Endodermal cell (in vitro differentiated cells): ENCODE measurements at places on chromosomes 7 and 10.

GRCh38 chr10:90293616-90294015, 564.2 kb downstream of the HTR7 start:
- no peak overlapping the region for H3K4me3 ChIP-seq
- no peak for DNase-seq
- H3K4me1 ChIP-seq, result no peaks in the 10 kb centered on the region
- no peaks in the 10 kb centered on the region for H3K27me3 ChIP-seq

DNA sequence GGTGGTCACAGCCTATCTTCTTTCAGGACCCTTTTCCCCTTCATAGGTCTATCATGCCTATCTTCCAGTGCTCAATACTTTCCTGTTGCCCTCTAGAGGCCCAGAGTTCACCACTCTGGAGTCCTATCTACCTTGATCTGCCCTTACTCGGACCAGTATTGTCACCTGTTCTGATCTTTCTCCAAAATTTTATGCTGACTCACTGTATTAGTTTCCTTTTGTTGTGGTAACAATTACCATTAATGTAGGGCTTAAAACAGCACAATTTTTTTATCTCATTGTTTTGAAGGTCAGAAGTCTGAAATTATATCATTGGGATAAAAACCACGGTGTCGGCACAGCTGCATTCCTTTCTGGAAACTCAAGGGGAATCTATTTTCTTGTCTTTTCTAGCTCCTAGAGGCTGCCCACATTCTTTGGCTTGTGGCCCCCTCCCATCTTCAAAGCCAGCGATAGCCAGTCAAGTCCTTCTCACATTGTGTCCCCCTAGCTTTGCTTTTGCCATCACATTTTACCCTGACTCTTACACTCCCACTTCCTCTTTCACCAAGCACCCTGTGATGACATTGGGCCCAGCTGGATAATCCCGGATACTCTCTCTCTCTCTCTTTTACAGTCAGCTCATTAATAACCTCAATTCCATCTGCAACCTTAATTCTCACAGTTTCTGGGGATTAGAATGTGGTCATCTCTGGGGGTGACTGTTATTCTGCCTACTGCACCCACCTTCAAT, 54.6 kb downstream of the TFAM start:
- no peaks in the 10 kb centered on the region for H3K4me1 ChIP-seq
- DNase-seq, result no peak
- no peak overlapping the region for H3K27ac ChIP-seq
- H3K36me3 ChIP-seq, result no peaks in the 10 kb centered on the region

DNA sequence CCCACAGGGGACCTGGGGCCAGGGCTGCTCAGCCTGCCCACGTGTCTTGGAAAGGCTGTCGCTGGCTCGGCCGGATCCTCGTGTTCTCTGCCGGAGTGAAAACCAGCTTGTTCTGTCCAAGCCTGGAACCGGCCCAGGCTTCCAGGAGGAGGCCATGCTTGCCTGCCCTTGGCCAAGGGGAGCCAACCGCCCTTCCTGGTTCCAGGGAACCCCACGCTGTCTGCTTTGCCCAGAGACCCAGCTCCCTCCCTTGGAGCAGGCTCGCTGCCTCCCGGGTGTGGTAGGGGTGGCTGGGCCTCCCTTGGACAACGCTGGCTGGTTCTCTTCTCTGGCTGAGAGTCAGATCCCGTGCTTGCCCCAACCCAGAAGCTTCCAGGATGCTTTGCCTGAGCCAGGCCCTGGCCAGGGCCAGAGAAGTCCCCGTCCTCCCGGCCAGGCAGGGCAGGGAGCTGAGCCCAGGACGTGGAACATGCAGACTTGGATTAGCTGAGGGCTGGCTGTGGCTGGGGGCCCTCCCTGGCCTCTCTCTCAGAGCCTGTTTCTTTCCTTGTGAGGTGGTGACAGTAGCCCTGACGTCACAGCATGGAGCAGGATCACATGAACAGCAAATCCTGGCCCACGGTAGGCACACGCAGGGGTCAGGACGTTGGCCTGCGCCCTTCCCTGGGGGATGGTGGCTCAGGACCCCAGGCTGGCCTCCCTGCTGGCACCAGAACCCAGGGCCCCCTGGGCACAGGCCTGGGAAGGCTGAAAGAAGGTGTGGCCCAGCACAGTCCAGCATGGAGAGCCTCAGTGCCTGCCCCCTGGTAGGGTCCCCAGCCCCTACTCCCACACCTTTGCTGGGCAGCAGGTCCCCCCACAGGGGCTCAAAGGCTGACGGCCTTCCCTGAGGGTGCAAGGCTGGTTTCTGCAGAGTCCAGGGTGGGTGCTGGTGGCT, 67.5 kb downstream of the PWWP2B start:
- H3K36me3 ChIP-seq, result no peaks in the 10 kb centered on the region
- no peaks in the 10 kb centered on the region for H3K27me3 ChIP-seq
- H3K4me3 ChIP-seq, result no peak overlapping the region
- H3K27ac ChIP-seq, result no peak overlapping the region

GRCh38 chr10:76021398-76021797, 590.0 kb downstream of the LRMDA start:
- H3K27ac ChIP-seq, result no peak overlapping the region
- H3K27me3 ChIP-seq, result no peaks in the 10 kb centered on the region
- H3K36me3 ChIP-seq, result no peaks in the 10 kb centered on the region
- no peak overlapping the region for H3K4me3 ChIP-seq
- DNase-seq, result no peak

GRCh38 chr10:34145715-34146114, 669.4 kb downstream of the PARD3 start:
- H3K36me3 ChIP-seq, result no peaks in the 10 kb centered on the region
- H3K27ac ChIP-seq, result no peak overlapping the region
- H3K27me3 ChIP-seq, result no peaks in the 10 kb centered on the region
- no peaks in the 10 kb centered on the region for H3K4me1 ChIP-seq

DNA sequence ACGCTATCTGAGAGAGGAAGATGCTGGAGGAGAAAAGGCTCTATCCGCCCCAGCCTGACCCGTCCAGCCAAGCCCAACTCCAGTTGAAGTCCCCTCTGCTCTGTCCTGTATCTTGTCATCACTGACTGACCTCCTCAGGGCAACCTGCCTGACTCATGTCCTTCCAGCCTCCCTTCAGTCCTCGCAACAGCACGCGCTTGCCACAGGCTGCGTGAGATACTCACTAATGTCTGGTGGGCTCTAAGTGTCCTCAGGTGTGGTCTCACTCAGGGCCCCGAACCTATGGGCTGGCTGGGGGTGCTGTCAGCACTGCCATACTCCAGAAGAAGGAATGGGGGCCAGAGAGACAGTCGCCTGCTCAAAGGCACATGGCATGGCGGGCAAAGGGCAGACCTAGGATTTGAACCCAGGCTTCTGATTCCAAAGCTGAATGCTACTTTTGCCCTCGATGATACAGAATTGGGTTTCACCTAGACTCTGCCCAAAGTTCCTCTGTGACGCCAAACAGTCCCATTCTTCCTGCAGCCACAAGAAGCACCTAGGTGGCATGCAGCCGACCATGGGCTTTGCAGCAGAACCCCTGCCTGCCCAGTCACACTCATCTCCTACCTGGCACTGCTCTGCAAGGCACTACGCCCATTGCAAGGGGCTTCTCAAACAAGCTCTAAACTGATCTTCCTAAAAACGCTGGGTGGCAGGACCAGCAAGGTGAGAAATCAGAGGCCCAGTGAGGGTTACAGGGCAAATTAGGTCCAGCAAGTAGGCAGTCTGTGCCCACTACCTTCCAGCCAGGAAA, 8.5 kb downstream of the FAM53B start:
- no peak overlapping the region for H3K4me3 ChIP-seq
- no peaks in the 10 kb centered on the region for H3K36me3 ChIP-seq
- peaks cover 12% of the 10 kb centered on the region for H3K4me1 ChIP-seq
- H3K27ac ChIP-seq, result no peak overlapping the region
- peak; percentile 33 for DNase-seq

GRCh38 chr7:124029396-124030188, 3.3 kb downstream of the TMEM229A start:
- no peak overlapping the region for H3K4me3 ChIP-seq
- H3K4me1 ChIP-seq, result no peaks in the 10 kb centered on the region
- H3K27ac ChIP-seq, result no peak overlapping the region

DNA sequence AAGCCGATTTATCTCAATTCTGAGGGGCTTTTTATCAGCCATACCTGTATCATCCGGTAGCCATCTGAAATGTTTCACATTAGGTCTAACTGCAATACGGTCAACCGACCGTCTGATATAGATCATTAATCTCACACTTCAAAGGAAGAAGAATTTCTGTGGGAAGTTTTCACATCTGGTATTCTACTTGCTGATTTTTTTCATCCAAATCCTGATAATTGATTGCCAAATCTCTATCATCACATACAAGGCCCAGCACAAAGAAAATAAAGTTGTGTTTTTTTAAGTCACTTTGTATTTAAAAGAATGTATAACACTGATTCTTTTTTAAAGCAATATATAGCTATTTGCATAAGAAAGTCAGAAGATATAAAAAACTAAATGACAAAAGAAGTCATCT, 132.3 kb downstream of the DKK1 start:
- H3K4me3 ChIP-seq, result no peak overlapping the region
- peaks cover 5% of the 10 kb centered on the region for H3K4me1 ChIP-seq
- H3K27ac ChIP-seq, result no peak overlapping the region
- no peaks in the 10 kb centered on the region for H3K27me3 ChIP-seq
- H3K36me3 ChIP-seq, result no peaks in the 10 kb centered on the region

GRCh38 chr7:131633342-131633843, 77.0 kb upstream of the PODXL start:
- peaks cover 8% of the 10 kb centered on the region for H3K4me1 ChIP-seq
- H3K27ac ChIP-seq, result no peak overlapping the region
- no peaks in the 10 kb centered on the region for H3K27me3 ChIP-seq
- DNase-seq, result peak; percentile 47
- H3K36me3 ChIP-seq, result no peaks in the 10 kb centered on the region

DNA sequence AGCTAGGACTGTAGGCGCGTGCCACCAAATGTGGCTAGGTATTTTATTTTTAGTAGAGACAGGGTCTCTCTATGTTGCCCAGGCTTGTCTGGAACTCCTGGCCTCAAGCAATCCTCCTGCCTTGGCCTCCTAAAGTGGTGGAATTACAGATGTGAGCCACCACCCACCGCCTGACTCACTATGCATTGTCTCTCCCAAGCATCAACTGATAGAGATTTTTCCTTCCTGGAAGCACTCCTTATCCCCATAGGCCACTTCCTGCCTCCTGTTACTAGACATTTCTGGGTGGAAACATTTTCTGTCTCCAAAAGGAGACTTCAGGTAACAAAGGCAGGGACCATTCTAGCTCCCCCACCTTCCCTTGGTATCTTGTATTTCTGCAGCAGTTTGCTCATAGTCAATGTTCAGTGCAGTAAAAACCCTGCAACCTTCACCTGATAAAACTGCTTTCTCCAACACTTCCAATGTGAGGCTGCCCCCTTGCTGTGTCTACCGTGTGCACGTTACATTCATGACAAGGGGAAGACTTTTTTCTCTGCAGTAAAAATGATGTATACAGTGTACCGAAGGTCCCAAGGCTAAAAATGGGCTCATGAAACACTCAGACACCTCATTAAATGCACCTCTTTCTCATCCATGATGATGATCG, 84.9 kb downstream of the NHLRC2 start:
- H3K27ac ChIP-seq, result no peak overlapping the region
- no peak for DNase-seq
- H3K36me3 ChIP-seq, result no peaks in the 10 kb centered on the region
- H3K27me3 ChIP-seq, result no peaks in the 10 kb centered on the region

- H3K4me3 ChIP-seq, result no peak overlapping the region
- H3K27me3 ChIP-seq, result no peaks in the 10 kb centered on the region
- H3K4me1 ChIP-seq, result no peaks in the 10 kb centered on the region
- DNase-seq, result no peak
Measured at GRCh38 chr10:72386916-72387586, 32.3 kb upstream of the DNAJB12 start.

- H3K27me3 ChIP-seq, result no peaks in the 10 kb centered on the region
- no peak overlapping the region for H3K27ac ChIP-seq
- H3K4me3 ChIP-seq, result no peak overlapping the region
Measured at GRCh38 chr10:16799621-16800020, 17.6 kb downstream of the RSU1 start.

GRCh38 chr7:167090-167855, 25.1 kb upstream of the FAM20C start:
- peaks cover 5% of the 10 kb centered on the region for H3K4me1 ChIP-seq
- H3K27ac ChIP-seq, result no peak overlapping the region
- H3K4me3 ChIP-seq, result no peak overlapping the region
- H3K27me3 ChIP-seq, result no peaks in the 10 kb centered on the region
- no peak for DNase-seq
- no peaks in the 10 kb centered on the region for H3K36me3 ChIP-seq

DNA sequence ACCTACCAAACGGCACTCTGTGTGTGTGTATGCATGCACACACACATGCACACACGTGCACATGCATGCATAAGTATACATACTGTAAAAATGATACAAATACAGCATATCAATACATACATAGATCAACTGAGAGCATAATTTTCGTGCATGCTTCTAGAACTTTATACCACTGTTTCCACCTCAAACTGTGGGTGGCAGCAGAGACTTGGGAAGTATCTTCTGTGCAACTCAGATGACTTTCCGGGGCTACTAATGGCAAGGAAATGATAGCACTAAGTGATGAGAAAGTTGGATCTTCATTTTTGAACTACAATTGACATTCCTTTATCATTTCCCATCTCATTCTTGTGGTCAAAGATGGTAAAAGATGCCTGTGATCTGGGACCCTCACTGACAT, 570.7 kb downstream of the REEP3 start:
- DNase-seq, result peak; percentile 67
- H3K4me1 ChIP-seq, result no peaks in the 10 kb centered on the region
- no peak overlapping the region for H3K27ac ChIP-seq
- no peaks in the 10 kb centered on the region for H3K27me3 ChIP-seq
- H3K4me3 ChIP-seq, result no peak overlapping the region

GRCh38 chr10:92552310-92552709, 21.6 kb downstream of the IDE start:
- H3K4me3 ChIP-seq, result no peak overlapping the region
- no peak overlapping the region for H3K27ac ChIP-seq
- no peak for DNase-seq
- H3K4me1 ChIP-seq, result no peaks in the 10 kb centered on the region

DNA sequence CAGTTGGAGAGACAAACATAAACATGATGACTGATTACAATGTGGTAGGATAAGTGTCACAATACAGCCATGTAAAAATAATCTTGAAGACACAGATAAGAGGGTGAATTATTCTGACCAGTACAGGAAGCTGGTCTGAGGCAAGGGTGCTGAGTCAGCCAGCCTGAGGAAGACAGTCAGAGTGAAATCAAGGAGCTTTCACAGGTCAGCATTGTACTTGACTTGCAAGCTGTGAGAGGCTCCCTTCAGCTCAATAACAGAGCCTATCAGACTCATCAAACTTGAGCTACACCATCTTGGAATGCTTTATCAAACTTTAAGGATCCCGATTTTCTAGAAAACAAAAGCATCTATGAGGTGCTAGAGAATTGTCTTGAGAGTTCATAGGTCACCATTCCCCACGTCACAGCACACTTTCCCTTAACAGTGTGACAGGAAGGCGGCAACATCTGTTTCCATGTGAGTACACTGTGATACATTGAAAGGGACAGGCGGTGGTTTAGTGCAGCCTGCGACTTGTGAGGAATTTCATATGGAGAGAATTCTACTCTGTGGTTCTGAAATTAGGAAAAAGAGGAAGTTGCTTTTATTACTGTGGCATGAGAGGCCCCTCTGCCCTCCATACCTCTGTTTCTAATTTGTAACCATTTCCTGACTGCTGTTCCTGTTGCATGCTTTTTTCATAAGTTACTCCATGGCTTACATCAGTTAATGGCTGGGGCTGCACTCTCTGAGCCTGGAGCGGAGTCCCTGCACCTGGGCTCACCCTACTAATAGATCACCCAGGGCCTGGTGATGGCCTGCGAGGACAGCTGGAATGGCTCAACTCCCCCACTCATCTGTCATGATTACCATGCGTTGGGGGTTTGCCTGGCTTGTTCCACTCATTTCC, 417.1 kb downstream of the SUGCT start:
- DNase-seq, result no peak
- H3K4me1 ChIP-seq, result peaks cover 4% of the 10 kb centered on the region
- H3K27ac ChIP-seq, result no peak overlapping the region
- no peak overlapping the region for H3K4me3 ChIP-seq
- no peaks in the 10 kb centered on the region for H3K27me3 ChIP-seq
